ENCODE measurements at places on chromosomes 1 and 21. TPM values are rescaled to one million over a fixed set of nuclear protein-coding genes. Genes with fewer than 3 reads are reported as not detected.

CDC73 gene
- 5.7 TPM for polyA plus RNA-seq

BCL2L15 gene
- 0.28 TPM for polyA plus RNA-seq

ALX3 gene
- polyA plus RNA-seq, result not detected

GRCh38 chr1:55580845-55581332 lies 365.7 kb upstream of the USP24 start:
- no peak for DNase-seq

DNA sequence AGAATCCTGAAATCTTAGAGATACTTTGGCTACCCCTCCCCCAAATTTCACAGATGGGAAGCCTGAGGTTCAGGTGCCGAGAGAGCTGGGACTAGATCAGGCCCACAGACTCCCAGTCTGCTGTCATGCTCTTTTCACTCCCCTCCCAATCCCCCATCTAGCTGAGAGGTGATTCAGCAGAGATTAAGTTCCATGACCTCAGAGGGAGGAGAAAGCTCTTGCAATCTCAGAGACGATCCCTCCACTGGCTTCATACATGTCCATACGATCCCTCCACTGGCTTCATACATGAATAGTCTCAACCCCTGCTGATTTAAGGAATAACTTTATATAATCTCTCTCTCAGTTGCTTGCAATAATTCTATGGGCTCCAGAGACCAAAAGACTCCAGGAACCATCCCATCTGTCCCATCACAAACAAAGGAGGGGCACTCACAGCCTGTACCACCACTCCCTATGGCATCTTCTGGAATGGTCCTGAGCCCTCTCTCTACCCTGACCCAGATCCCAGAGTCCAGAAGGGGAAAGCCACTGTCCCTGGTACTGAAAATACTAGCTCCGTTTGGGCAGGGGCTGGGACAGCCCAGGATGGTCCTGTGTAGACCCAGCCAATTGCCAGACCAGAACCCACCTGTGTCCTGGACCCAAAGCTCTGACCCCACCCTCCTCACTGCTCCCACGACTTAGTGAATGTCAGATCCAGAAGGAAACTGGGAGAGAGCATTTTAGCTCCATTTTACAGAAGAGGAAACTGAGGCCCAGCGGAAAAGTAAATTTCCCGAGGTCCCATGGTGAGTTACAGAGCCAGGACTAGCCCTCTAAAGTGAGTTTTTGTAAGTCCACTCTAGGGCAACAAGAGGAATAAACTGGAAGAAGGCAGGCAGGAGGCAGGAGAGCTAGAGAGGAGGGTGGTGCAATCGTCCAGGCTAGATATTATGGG lies 27.1 kb downstream of the RIMS3 start:
- no peak for DNase-seq

DNA sequence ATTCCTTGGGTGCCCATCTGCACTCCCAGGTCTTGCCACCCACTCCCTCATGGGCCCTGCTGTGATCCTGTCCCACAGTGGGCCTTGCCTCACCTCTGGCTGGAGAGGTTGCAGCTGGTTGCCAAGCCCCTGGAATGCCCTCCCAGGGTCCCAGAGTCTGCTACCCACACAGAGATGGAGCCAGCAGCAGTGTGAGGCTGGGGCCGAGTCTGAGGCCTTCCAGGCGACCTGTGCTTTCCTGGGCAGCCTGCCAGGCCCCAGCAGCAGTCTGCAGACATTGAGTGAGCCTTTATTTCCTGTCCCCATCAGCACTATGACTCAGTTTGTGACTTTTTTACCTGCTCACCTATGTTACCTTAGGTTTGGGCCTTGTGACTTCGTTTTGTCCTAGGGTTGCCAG lies 25.0 kb upstream of the TSPAN2 start:
- no peak for DNase-seq

GRCh38 chr1:119132179-119132578 lies 8.3 kb downstream of the WARS2 start:
- DNase-seq, result no peak

DNA sequence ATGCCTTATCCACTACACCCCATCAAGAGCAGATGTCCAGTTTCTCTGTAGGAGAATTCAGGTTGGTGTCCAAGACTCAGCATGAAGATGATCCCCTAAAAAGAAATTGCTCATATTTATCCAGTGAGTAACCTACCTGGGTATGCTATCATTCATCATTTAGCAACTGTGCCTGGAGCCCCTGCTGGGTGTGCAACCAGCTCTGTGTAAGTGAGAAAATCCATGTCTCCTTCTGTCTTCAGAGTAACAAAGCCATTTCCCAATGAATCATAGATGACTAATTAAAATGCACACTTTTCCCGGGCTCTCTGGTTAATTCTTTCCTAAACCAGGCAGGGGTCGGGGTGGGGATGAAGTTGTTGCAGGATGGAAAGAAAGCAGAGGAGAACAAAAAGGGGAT lies 35.8 kb downstream of the OLFML3 start:
- no peak for DNase-seq

GRCh38 chr1:2224170-2224584 lies 3.9 kb upstream of the SKI start:
- DNase-seq, result no peak

DNA sequence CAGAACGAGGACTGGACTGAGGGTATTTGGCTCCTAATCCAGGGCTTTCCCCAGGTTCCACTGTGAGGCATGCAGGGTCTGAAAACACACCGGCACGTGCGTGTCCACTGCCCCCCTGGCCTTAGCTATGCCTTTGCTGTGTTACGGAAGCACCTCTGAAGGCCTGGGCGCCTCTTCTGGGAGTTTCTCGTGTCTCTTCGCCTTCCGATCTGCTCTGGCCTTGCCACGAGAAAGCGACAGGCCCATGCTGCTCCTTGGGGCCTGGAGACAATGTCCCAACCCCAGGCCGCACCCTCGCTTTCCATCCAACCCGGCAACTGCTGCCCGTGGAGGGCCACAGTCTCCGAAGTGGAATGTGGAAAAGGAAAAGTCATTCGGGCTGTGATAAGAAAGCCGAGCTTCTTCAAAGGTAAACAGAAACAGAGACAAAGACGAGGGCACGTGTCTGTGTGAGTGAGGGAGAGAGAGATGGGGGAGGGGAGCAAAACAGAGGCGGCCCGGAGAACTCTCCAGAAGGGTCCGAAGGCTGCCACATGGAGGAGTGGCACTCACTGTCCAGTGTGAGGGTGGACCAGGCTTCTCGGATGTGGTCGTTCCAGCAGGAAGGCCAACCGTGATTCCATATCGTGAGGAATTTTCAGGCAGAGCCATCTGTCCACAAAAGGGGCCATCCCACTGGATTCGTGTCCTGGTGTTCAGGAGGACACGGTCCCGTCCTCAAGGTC lies 3.4 kb upstream of the UMODL1 start:
- no peak for DNase-seq
